ENCODE measurements at places on chromosomes 16 and 17.

DNA sequence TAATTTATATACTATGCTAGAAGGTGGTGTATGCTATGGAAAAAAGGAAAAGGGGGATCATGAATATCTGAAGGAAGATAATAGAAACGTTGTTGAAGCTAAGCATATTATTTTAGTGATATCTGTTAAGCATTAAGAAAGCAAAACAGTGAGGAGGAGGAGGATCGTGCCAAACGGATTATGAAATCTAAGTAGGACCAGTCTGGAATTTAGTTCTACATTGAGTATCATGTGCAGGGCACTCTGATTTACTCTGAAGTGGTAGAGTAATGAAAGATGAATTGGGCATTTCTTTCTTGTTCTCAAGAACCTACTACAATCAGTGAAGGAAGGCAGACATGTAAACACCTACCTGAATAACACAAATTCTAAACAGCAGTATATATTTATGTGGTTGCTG, 195.3 kb downstream of the CYB561 start:
- DNase-seq = peak; percentile 78

DNA sequence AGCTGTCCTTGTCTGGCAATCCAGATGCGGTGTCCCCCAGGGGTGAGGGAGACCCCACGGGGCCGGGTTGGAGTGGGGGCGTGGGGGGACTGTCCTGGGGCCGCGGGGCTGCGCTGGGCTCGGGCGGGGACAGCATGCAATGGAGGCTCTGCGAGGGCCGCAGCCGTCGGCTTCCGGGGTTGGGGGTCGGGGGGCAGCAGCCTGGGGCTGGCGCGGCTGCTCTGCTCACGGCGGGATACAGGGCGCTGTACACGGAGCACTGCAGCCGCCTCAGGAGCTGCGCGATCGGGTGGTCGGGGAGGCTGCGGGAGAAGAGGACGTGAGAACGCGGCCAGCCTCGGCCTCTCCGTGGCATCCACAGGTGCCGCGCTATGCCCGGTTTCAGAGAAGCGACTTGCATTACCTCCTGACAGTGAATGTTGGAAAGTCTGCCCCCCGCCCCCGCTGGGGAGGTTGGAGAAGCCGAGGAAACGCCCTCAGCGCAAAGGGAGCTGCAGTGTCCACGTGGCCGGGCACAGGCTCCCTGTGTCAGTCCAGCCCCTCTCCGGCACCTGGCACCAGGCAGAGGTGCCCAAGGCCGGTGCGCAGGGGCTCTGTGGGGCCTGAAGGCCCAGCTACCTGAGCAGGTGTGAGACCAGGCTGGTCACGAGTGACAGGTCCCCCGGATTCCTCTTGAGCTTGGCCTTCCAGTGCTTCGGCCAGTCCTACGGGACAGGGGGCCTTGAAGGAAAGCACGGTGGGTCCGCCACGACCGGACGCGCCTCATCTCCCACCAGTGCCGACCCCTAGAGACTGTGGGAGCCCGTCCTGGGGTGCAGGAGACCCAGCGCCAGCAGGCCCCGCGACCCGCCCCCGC, 9.4 kb upstream of the SPATA2L start:
- DNase-seq = no peak

- DNase-seq = no peak
Measured at GRCh38 chr16:70692130-70692872, 6.4 kb upstream of the MTSS2 start.

DNA sequence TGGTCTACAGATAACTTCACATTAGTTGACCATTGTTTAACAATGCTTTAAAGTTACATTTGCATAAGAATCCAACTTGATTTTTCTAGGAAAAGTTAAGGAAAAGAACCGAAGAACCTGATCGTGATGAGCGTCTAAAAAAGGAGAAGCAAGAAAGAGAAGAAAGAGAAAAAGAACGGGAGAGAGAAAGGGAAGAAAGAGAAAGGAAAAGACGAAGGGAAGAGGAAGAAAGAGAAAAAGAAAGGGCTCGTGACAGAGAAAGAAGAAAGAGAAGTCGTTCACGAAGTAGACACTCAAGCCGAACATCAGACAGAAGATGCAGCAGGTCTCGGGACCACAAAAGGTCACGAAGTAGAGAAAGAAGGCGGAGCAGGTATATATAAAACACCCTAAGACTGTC, 21.7 kb downstream of the ANKRD40CL start:
- no peak for DNase-seq

DNA sequence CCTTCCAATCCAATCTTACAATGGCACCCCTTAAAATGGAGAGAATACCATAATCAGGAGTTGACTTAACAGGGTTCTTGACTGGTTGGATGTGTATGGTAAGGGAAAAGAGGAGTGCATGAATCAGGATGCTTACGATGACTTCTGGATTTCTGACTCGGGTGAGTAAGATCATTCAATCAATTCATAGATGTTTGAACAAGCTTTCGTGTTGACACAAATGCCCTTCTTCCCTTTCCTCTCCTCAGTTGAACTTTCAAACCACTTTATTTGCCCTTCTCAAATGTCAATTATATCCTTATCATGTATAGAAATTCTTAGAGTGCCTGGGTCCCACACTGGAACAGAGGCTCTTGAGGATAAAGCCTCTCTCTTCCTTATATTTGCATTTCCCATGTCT, 25.9 kb downstream of the ABCC12 start:
- no peak for DNase-seq

DNA sequence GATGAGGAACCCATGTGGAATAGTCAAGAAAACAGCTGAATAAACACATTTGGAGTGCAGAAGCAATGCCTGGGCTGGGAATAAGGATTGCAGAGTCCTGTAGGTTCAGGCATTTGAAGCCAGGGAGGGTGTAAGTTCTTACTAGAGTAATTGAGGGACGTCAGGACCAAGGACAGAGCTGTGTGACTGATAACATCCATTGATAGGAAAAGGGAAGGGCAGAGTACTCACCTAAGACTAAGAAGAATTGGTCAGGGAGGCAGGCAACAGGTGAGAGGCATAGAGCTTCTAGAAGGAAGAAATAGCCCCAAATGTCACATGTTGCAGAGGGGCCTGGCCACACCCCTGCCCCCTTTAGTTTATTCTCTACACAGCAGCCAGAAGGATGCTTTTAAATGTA, 79.8 kb upstream of the TMEM132E start:
- peak; percentile 17 for DNase-seq

- no peak for DNase-seq
Measured at GRCh38 chr16:10013364-10013763, 168.9 kb downstream of the GRIN2A start.

DNA sequence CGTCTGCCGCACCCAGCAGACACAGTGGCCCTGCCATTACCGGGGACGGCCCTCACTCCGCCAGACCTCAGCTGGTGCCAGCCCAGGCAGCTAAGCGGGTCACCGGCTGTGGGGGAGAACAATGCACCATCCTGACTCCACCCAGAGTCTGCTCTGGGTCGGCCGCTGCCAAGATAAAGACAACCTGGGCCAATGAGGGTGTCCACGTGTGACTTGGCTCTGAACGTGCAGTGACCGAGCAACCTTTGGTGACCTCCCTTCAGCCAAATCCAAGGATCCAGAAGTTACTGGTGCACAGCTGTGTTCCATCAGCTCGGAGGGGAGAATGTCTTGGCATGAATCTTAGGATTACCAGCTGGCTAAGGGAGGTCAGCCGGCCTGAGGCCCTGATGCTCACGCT, 155.9 kb downstream of the NTN1 start:
- DNase-seq = no peak
